NCI-H187 (cell line): ENCODE measurements at places on chromosomes 3 and 15.

GRCh38 chr15:86311568-86312280, 232.1 kb downstream of the AGBL1 start:
- DNase-seq, result no peak

DNA sequence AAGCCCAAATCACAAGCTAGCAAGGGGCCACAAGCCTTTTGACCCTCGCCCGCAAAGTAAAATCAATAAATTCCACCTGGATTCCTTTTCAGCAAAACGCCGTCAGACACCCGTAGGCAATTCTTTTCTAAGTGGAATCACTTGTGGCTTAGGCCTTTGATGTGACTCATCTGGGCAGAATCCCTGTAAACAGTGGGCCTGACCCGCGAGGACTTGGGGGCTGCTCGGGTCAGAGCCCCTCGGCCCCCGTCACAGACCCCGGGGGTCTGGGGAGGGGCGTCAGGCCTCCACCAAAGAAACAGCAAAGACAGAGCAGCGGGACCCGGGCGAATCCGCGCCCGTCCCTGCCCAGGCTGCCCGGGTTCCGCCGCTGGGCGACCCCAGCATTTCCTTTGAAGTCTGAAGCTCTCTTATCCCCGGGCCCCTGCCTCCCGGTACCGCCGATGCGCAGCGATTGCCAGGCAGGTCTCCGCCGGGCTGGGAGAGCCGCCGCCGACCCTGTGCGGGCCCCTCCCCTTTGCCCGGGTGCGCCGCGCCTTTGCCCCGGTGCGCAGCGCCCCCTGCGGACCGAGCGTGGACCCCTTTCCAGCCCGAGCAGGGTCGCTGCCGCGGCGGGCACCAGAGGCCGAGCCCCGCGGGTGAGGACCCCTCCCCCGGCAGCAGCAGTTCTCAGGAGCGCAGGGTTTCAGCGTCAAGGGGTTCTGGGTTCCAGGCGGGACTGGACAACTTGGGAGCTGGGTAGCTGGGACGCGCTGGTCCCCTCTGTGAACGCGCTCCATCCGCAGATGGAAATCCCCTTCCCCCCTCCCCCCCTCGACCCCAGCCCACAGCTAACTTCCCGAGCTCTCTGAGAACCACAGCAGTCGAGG, 178.3 kb downstream of the UACA start:
- no peak for DNase-seq

DNA sequence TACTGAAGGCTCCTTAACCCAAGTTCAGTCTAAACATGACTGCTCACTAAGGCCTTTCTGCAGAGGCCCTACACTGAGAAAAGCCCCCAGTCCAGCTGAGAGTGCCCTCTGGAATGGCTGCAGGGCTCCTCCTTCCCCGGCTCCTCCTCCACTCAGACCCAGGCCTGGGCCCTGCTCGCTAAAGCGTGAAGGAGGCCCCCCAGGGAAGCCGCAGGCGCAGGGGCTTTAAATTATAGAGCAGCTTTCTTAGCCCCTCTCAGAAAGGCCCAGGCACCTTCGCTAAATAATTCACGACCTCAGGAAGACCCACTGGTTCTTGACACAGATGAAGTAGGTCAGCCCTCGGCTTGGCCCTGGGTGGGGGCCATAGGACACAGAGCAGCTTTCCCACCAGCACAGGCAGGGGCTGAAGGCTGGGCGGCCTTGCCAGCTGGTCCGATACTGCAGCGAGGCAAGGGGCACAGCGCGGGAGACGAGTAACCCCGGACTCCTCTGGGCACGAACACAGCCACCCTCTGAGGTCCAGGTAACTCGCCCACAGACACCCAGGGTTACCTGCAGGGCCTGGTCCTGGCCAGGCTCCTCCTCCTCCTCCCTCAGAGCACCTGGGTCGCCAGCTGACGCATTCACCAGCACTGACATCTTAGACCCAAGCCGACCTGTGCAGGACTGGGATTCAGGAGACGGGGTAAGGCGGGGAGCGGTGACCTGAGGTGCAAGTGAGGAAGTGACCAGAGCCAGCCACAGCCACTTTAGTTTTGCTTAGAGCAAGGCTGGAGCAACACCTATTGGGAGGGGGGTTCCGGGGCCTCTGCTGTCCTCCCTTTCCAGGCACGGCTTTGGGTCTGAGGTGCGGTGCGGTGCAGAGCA, 36.9 kb downstream of the RBPMS2 start:
- no peak for DNase-seq

GRCh38 chr3:194051366-194052149, 84.4 kb upstream of the HES1 start:
- DNase-seq, result no peak

DNA sequence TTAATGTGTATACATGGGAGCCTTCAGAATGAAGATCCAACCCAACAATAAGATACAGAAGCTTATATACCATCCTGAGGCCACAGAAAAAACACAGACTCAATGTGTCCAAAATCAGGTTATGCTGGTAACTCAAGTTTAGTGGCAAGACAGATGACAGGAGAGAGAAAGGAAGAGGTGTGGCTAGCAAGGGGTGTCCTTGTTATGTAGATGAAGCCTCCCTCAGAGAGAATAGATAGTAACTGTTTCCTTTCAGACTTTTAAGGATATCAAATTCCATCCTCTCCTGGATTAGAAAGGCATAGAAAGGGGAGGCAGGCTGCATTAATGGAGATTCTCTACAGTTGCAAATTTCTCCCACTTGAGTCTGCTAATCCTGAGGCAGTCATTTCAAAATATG, 447.4 kb downstream of the GABRB3 start:
- no peak for DNase-seq

DNA sequence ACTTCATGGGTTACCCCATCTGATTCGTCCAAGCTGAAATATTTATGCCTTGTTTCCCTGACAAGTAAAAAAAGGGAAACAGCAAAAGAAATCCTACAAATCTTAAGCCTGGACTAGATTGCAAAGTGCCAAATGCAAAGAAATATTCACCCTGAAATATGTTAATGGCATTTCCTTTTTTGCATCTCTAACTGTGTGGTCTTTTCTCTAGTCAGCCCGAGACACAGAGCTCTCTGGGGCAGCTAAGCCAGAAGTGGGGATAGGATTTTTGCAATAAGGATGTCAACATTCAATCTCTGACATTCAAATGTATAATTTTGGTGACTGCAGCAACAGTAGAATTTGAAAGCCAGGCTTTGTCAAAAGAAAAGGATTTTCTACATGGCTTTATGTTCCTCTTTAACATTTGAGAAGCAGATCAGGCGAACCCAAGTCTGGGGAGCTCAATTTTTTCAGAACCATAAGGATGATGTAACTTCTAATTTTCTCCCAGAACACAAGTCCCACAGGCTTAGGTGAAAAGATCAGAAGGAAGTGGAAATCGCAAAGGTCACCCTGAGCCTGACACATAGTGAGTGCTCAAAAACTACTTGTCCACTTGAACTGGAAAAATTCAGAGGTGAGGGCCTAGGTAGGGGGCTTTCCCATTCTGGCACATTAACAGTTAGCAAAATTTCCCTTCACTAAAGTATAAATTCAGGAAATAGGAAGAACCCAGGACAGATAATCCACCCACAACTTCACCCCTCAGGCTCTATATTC, 28.2 kb upstream of the KCNMB3 start:
- DNase-seq, result no peak

DNA sequence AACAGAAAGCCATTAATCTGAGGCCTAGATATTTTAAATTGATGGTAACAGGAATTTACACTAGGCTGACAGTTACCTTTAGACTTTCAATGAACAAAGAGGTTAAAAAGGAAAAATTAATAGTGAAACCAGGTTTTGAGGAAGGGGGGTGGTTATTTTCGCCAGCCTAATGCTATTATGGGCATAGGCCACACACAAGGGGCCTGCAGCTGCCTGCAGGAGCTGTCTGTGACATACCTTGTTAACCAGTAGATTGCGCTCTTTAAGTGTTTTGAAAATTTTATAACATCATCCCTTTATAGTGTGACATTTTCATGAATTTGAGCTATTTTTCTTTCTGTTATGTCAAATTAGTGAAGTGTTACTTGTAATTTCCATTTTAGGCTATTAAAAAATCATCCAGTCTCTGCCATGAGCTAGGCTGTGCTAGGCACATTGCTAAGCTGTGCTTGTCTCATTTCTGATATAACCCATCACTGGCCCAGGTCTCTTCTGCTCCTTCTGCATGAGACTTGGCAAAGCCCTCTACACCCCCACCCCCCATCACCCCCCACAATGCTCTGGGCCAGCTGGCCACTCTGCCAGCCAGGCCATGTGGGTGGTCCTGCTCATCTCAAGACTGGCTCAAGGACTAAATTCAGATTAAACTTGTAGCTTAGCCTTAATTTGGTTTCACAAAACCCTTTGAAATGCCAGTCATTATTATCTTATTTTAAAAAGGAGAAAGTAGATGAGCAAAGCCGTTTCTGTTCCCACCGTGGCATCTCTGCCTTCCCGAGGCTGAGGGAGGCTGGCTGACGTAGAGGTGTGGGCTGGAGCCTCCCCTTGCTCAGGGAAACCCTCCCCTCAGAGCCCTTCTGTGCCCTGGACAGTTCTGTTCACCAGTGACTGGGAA, 48.4 kb upstream of the SEC22A start:
- no peak for DNase-seq

DNA sequence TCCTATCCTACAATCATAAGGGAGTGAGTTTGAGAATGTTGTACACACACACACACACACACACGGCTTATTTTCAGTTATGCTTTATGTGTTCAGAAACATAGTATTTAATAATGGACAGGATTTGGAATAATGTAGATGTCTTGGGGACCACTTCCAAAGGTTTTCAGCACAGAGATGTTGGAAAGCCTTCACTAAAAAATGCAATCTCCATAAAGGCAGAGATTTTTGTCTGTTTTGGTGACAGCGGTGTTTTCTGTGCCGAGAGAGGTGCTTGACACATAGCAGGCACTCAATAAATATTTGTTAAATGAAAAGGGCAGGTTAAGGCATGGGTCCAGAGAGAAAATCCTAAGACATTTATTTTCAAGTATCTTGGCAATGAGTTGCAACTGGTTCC, 428.2 kb upstream of the RGMA start:
- no peak for DNase-seq

- no peak for DNase-seq
Measured at GRCh38 chr3:22088204-22088603, 337.2 kb upstream of the ZNF385D start.

DNA sequence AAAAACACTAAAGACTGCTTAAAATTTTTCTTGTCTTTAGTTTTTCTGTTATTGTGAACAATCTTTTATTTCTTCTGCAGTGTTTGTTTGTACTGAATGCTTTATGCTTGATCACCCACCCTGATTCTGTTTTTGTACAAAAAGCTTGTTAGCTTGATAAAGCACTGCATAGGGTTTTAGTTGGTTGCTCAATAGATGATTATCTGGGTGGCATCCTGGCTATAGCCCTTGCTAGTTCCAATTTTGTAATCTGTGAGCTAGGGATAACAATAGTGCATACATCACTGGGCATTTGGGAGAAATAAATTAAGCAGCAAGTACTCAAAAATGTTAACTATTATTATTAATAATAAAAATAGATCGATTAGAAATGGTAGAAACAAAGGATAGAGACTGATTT, 102.3 kb downstream of the ZPLD1 start:
- no peak for DNase-seq

DNA sequence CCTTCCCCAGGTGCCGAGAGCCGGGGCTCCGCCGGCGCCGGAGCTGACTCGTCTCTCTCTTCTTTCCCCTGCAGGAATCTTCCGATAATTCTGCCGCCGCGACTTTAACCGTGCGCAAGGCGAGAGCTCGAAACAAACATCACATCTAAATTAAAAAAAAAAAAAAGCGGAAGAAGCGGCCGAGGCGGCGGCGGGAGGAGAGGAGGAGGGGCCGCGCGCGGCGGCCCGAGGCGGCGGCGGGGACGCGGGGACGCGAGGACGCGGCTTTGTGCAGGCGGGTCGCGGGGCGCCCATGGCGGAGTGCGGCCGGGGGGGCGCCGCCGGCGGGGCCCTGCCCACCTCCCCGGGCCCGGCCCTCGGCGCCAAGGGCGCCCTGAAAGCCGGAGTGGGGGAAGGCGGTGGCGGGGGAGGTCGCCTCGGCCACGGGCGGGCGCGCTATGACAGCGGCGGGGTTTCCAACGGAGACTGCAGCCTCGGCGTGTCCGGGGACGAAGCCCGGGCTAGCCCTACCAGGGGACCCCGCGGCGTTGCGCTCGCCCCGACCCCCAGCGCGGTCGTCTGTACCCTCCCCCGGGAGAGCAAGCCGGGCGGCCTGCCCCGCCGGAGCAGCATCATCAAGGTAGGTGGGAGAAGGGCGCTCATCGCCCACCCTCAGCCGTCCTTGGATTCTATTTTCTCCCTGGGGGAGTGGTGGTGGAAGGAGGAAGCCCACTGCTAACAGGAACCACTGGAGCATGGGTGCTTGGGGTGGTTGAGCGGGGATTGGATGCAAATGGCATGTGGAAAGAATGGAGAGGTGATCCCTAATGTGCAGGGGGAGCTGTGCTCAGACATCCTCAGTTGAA, at the start of gene PLCL2:
PLCL2 (plus strand) TSS at position 208 of the 845 bp plus-strand sequence; CDS start at position 293, 85 bp downstream.
- peak; percentile 6 for DNase-seq

DNA sequence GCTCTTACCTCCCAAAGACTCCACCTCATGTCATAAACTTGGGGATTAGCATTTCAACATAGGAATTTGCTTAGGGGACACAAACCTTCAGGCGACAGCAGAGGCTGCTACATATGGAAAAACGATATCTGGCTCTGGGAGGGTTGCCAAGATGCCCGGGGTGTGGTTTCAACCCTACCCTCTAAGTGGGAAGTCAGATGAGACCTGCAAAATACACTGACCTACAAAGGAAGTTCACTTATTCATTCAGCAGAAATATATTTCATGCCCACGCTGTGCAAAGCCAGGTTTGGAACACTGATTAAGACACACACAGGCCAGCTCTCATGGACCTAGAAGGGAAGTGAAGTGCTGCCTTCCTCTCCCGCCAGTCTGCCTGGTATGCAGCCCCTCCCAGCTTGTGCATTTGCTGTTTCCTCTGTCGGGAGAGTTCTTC, 239.3 kb downstream of the FEZF2 start:
- no peak for DNase-seq

- DNase-seq, result no peak
Measured at GRCh38 chr3:31091748-31092147, 197.3 kb upstream of the GADL1 start.

GRCh38 chr3:176867681-176868663, 329.3 kb downstream of the TBL1XR1 start:
- DNase-seq, result peak; percentile 84

DNA sequence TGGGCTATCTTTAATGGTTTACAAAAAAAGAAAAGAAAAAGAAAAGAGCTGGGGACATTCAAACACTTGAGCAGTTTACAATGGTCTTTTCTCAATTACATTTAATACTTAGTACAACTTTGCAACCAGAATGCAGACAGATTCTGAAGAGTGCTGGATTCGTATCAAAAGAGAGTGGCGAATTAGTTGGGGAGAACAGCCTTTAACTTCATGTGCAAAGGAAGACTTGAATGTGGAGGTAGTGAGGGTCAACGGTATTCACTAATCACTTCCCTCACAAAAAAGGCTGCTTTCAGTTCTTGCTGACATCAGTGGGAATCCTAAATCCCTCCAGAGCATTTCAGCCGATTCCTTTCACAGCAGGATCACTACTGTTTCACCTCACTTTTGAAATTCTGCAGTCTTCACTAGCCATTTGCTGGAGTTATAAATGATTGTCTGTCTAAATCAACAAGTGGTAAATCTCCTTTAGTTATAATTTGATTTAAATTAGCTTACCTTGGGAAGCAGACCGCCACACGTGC, 323.0 kb upstream of the SEMA6D start:
- DNase-seq, result no peak

GRCh38 chr15:50415752-50416404, 8.3 kb upstream of the USP8 start:
- DNase-seq, result no peak
